Cerebellum (tissue), 4 donors: ENCODE measurements at places on chromosomes 4 and X. TPM values are rescaled to one million over a fixed set of nuclear protein-coding genes. Genes with fewer than 3 reads are reported as not detected.

DRP2 gene
- 8.1 TPM for total RNA-seq

PCDH10 gene
- total RNA-seq: 29.9 TPM

MAGEA10 gene
- total RNA-seq: not detected

ZNF630 gene
- total RNA-seq: 5.5 TPM

CT45A1 gene
- not detected for total RNA-seq

NWD2 gene
- 11.1 TPM for total RNA-seq

ADH1A gene
- total RNA-seq: not detected

SPINK2 gene
- not detected for total RNA-seq

FREM3 gene
- total RNA-seq: 6.5 TPM

NEUROG2 gene
- total RNA-seq: 7.8 TPM

NEXMIF gene
- total RNA-seq: 32.1 TPM

TRIM61 gene
- total RNA-seq: 2.2 TPM

SSX2 gene
- total RNA-seq: not detected

NSG1 gene
- total RNA-seq: 223 TPM

IBSP gene
- total RNA-seq: 0.27 TPM

NOX1 gene
- not detected for total RNA-seq

SPACA5 gene
- total RNA-seq: not detected

ADGRG4 gene
- total RNA-seq: not detected

ARMCX4 gene
- total RNA-seq: 22.4 TPM

PWWP3B gene
- 1.00 TPM for total RNA-seq

SLC25A6 gene
- total RNA-seq: 125 TPM

IGFBP7 gene
- total RNA-seq: 26.9 TPM

CSAG3 gene
- not detected for total RNA-seq
